Upper lobe of right lung (tissue), 1 donor: ENCODE measurements at places on chromosomes 2 and 18.

DNA sequence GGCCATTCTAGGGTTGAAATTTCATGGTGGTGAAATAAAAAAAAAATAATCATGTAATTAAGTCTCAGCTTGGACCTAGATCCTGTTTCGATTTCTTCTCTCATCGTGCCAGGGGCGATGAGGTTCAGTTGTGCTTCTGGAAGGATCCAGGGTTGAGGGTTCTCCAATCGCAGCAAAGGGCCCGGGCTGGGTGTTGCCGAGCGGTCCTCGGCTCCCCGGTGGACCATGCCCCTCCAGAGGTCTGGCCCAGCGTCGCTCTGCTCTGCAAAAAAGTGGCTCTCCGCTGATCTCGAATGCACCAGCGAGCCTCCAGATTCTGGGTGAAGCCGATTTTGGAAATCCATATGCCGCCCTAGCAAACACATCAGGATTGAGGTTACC is 39.0 kb downstream of the EN1 start:
- no peak for DNase-seq

DNA sequence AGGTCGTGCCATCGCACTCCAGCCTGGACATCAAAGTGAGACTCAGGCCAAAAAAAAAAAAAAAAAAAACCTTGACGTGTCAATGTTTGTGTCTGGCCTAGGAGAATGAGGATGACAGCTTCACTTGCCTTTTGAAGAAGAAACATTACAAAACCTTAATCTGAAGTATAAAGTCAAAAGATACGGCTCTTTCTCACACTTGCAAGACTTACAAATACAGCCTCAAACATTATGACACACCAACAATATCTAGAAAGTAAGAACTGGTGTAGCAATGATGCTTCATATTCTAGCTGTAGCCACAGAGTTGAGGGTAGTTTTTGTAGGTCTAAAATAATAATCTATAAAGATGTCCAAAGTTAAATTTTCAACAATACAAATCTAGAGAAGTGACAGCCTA is 25.5 kb downstream of the MPPE1 start:
- no peak for DNase-seq

- DNase-seq = no peak
Observed at GRCh38 chr2:8421658-8422449, 260.0 kb upstream of the ID2 start.

GRCh38 chr18:58576638-58577251 is 52.1 kb downstream of the ALPK2 start:
- no peak for DNase-seq

- no peak for DNase-seq
Observed at GRCh38 chr2:41867553-41867952, 180.3 kb upstream of the PKDCC start.

DNA sequence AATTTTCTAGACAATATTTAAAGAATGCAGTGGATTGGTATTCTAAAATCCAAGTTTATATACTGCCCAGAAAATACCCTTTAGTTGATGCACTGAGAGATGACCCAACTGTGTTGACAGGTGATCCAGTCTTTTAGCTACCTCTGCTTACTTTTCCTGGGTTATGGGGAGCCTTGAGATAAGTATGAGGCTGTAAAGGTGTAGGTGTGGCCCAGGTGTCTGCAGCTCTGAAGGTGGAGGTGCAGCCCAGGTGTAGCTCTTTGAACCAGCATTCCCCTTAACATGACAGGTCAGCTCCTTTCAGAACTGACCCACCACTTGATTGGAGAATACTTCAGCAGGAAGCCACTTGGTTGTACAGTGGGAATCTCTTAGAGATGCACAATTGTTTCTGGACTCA is 62.3 kb upstream of the ACSL3 start:
- DNase-seq = no peak

DNA sequence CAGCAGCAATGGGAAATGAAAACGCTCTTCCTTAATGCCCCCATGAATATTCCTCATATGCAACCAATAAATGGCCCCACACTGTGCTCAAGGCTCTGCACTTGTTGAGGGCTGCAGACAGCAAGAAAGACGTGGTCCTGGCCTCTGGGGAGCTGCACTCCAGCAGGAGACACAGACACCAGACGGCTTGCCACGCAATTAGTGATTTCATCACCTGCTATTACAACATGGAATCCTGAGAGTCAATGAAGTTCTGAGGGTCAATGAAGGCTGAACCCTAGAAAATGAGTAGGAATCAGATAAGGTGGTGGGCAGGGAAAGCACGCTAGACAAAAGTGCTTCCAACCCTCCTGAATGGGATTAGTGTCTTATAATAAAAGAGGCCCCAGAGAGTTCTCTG is 18.9 kb downstream of the CREG2 start:
- DNase-seq = no peak

DNA sequence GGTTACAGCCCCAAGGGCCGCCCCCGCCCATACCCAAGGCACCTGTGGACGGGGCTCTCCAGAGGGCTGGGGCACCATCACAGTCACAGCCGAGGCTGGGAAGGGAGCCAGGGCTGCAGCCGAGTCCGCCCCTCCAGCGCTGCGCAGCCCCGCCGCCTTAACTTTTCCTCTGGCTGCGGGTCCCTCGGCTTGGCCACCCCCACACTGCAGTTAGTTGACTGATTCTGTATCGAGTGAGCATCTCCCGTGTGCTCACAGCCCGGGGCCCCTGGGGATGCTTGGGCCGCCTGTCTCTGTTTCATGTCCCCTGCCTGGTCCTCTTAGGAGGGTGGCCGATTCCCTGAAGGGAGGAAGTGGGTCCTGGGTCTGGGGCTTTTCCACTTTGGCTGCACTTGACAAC is 33.7 kb downstream of the EMILIN2 start:
- DNase-seq = no peak

GRCh38 chr2:28002181-28002580 is 111.7 kb downstream of the BABAM2 start:
- DNase-seq = no peak

DNA sequence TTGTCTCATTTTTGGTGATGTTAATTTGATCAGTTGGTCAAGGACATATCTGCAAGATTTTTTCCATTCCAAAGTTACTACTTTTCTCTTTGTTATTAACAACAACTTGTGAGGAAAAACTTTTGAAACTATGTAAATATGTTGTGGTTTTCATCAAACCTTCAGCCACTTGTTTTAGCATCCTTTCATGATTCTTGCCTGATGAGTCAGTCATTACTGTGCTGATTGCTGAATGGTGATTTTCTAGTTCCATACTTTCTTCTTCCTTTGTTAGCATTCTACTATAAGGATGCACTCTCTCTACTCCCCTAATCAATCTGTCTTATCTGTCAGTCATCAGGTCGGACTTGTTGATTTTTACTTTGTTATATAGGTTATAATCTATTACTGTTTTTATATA is 10.9 kb downstream of the TMEM87B start:
- no peak for DNase-seq

DNA sequence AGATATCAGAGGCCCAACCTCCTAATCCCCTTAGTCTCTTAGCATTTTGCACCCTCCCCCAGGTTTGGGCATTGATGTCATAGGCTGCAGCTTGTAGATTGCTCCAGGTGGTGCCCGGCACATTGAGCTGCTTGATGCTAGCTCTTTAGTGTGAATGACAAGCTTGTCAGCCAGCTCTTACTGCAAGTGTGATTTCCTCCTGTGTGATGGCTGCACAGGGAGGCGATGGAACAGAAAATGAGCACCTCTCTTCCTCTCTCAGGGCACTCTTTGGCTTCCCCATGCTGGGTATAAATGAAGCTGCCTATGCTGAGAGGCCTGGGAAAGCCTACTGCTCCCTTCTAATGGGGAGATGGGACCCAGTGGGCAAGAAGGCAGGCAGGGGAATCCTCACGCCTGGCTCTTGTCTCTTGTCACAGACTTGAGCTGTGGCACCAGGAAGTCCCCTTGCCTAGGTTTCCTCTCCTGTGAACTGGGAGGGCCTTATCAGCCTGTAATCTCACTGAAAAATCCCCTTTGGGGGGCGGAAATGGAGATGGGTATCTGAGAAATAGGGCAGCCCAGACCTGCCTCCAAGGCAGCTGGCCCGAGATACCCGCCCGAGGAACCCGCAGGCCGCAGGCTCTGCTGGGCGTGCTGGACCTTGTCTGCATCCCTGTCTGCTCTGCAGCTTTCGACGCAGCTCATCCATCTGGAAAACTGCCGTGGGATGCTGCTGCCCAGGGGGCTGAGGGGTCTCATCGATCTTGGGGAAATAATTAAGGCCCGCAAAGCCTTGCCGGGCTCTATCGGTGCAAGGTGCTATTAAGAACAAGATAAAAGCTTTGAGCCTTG is 163.5 kb upstream of the CXCR4 start:
- DNase-seq = no peak

- no peak for DNase-seq
Observed at GRCh38 chr2:170277951-170278350, 100.0 kb downstream of the MYO3B start.

- no peak for DNase-seq
Observed at GRCh38 chr18:35026407-35027061, 14.7 kb upstream of the MAPRE2 start.

DNA sequence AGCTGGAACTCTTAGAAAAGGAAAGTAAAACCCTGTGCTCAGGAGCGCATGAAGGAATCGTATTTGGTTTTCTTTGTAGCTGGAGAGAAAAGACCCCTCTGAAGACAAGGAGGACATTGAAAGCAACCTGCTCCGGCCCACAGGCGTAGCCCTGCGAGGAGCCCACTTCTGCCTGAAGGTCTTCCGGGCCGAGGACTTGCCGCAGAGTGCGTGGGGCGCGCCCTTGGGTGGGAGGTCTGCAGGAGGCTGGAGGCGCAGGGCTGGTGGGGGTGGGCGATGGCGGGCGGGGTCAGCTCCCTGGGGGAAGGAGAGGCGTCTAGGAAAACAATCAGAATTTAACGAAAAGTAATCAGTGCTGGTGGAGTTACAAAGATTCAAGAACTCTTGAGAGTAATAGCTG is 72.8 kb downstream of the DYSF start:
- no peak for DNase-seq

- no peak for DNase-seq
Observed at GRCh38 chr2:9944330-9944758, 7.1 kb upstream of the GRHL1 start.

DNA sequence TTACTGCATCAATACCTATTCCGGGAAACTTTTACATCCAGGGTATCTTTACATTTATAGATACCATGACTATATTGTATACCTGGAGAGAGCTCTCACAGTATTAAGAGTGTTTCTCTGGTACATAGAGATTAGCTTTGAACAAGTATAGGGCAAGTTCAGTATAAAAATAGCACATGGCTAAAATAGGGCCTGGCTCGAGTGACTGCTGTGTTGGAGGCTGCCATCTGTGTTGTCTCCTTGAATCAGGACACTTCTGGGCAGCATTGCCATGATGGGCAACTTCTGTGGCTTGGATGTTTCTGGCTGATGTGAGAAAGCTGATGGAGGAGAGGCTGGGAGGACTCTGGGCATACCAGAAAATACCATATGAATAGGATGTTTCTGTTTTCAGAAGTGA is 18.7 kb downstream of the ARHGAP28 start:
- DNase-seq = no peak

GRCh38 chr2:68414876-68415275 is 49.8 kb downstream of the PLEK start:
- DNase-seq = no peak

GRCh38 chr2:108399479-108399878 is 21.7 kb downstream of the SULT1C4 start:
- DNase-seq = no peak

- DNase-seq = no peak
Observed at GRCh38 chr18:34848156-34848555, 138.1 kb downstream of the DTNA start.

DNA sequence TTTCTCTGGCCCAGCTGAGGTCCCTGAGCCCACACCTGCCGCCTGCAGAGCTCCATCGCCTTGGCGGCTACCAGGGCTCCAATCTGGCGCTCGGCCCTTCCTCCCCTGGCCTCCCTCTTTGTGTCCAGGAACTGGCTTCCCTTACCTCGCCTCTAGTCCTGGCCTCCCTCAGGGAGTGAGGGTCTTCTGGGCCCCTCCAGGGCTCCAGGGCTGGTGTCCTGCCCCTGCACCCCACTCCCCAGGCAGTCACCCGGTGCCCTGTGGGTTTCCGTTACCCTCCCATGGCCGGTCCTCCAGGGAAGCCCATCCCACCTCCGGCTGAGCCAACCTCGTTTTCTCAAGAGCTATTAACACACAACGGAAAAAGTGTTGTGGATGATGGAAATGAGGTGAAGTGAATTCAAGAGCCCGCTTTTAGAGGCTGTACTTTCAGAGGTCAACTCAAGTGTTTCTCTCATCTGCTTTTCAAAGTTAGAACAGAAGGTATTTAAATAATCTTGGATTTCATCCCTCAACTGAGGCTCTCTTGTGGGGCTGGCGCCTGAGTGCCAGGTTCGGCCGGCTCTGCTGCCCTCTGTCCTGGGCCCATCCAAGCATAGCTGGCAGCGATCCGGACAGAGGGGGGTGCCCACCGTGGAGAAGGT is 131.9 kb downstream of the ASB1 start:
- peak; percentile 80 for DNase-seq

DNA sequence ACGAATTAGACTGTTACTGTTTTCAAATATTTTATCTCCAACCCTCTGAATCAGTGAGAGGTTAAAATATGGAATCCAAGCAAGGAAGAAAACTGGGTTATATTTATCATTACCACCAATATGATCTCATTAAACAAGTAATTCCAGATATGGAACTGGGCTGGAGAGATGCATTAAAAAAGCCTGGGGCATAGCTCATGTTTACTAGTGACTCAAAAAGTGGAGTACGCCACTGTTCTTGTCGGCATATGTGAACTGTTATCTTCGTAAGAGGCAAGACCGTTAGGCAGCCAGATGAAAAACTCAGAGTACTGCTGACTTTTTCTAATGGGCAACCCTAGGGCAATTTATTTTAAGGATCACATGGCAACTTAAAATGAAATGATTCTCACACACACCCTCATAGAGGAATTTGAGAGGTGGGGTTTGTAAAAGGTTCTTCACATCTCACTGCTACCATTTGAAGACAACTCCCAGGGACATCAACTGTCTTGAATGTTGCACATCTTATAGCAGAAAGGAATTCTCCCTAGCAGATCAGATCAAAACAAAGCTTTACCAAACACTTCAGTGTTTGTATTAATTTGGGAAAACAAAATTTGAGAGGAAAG is 105.2 kb upstream of the TFCP2L1 start:
- no peak for DNase-seq
